ENCODE measurements at places on chromosomes 12 and 14.

DNA sequence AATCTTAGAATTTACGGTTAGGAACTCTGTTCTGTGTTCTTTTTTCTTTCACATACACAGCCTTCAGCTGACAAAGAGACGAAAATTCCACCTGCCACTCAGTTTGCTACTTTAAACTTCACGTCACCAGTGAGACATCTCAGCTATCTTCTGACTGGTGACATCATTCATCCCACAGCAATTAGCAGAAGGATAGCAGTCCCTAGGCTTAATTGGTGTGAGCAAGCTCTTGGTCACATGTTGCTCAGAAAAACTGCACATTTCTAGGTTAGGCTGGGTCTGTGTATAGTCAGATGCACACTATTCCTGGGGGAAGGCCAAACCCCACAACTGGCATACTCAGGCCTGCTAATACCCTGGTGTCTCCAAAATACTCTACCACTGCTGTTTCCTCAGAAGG is 23.9 kb downstream of the SLC7A7 start:
- DNase-seq: no peak

DNA sequence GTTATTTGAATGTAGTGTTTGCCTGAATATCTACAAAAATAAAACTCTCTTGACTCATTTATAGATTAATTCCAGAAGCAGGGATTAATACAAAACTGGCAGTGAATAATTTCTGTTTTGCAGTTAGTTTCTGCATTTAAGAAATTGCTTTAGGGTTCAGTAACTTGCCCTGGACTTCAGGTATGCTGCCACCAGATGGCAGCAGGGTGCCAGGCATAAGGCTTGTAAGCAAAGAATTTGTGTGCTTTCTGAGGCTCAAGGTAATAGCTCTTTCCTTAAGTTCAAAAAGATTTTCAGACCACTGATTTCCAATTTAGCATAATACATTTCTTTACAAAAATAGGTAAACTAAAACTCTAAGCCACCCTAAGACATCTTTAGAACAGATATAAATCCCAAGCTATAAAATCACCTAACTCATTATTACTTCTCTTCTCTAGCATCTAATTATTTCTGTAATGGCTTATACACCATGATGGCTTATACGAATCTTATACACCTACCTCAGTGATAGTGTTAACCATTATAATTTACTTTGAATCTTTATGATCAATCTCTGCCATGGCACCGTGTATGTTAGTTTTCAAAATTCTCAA is 398.3 kb downstream of the APAF1 start:
- DNase-seq: peak; percentile 26

- no peak for DNase-seq
Measured at GRCh38 chr12:82225871-82226270, 132.3 kb downstream of the CCDC59 start.

DNA sequence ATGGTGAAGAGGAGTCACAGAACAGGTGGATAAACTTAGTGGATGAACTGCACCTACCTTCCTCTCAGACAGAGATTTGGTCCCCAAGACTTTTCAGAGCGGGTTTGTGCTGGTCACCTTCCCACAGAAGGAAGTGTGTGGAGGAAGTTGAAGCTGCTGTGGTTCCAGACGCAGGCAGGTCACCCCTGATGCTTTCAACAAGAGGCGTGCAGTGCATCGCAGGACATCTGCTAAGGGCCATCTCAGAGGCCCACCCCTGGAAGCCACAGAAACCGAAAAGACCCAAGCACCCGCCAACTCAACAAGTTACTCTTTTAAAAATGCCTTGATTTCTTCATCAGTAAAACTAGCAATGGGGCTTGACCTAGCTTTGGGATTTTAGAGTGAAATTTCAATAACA is 1.0 kb upstream of the GPX2 start:
- DNase-seq: no peak

DNA sequence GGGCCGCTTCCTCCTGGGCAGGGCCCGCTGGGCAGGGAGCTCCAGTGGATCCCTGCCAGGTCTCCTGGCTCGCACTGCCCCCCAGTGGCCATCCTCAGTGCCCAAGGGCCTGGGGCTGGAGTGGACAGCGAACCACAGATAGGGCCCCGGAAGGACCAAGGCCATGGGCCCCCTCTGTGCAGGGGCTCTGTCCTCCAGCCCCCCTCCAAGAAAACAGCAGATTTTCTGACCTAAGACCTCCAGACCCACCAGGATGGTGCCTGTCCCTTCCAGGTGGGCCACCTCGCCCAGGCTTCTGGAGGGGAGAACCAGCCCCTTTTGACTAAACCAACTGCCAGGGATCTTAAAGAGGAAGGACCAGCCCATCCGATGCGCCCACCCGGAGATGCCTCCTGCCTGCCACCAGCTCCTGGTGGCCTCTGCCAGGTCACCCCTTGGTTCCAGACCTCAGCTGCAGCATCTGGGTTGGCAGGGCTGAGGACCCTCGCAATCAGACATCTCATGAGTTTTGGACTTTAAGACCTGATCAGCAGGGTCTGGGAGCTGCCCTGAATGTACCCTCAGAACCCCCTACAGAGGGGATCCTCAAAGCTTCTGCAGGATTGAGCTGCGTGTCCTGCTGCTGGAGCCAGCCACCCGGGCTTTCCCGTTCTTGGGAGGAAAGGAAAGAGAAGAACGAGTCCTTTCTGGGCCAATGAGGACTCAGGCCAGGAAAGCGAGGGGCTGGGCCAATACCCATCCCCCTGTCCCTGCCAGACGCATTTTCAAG is 325.8 kb upstream of the DIO3 start:
- DNase-seq: no peak

DNA sequence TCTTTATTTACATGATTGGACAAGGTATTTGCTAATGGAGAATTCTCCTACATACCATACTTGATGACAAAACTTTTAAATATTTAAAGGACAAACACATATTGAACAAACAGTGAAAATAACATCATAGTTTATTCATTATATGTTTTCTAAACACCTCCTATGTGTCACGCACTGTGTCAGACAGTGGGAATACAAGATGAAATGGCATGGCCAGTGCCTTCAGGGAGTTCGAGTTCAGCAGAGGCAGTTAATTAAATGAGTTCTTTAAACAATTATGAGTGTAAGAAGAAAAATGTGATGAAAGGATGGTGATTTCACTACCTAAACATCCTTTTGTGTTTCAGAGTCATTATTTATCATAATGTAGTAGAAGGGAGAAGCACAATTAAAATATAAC is 159.8 kb downstream of the KCNH5 start:
- no peak for DNase-seq

DNA sequence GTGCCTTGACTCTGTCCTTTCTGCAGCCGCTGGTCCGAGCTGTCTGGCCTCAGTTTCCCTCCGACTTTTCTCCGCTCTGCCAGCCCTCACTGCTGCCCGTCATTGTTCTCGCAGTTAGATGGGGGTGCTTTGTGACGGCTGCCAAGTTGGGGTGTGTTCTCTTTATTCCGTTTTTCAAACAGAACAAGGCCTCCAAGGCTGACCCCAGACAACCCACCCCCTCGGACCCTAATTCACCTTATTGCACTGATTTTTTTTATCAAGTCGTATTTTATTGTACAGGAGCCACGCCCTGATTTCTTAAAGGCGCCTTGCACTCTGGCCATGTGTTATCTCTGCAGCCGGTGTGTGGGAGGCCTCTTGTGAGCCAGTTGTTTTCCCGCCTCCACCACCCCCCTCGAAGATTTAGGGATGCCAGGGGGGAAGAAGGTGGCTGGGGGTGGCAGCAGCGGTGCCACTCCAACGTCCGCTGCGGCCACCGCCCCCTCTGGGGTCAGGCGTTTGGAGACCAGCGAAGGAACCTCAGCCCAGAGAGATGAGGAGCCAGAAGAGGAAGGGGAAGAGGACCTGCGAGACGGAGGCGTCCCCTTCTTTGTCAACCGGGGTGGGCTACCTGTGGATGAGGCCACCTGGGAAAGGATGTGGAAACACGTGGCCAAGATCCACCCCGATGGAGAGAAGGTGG is 1.3 kb downstream of the VASH1 start:
- DNase-seq: no peak

DNA sequence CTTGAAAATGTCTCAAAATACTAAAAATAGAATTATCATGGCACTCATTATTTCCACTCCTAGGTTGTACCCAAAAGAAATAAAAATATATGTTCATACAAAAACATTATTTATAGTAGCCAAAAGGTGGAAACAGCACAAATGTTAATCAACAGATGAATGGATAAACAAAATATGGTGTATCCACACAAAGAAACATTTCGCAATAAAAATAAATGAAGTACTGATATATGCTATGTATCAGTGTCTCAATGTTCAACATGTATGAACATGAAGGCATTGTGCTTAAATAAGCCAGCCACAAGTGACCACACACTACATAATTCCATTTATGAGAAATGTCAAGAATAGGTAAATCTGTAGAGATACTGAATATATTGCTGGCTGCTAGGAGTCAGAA is 40.9 kb downstream of the FOXG1 start:
- DNase-seq: no peak

DNA sequence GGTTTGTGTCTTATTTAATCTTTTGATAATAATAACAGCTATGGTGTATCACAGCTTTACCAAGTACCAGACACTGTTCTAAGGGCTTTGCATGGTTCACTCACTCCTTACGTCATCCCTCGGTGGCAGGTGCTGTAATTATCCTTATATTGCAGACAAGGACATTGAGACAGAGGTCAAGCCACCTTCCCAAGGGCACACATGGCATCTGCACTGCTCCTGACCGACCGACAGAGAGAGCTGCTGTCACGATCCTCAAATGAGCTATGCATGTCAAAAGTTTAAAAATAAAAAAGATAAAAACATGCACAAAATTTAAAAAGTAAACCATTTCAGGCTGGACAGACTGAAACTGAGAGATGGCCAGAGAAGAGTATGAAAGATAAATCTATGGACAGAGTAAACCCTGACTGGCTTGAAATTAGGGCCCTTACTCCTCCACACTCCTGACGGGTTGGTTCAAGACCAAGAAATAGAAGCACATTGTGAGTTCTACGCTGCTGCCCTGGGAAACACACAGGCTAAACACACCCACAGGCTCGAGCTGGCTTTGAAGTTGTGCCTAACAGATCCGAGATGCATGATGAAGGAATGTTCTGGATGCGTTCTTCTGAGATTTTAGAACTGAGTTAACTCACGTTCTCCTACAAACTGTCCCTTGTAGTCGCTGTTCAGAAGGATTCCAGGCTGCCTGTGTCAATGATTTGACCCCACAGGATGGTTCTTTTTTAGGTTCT is 268.7 kb downstream of the ZFP36L1 start:
- DNase-seq: no peak

DNA sequence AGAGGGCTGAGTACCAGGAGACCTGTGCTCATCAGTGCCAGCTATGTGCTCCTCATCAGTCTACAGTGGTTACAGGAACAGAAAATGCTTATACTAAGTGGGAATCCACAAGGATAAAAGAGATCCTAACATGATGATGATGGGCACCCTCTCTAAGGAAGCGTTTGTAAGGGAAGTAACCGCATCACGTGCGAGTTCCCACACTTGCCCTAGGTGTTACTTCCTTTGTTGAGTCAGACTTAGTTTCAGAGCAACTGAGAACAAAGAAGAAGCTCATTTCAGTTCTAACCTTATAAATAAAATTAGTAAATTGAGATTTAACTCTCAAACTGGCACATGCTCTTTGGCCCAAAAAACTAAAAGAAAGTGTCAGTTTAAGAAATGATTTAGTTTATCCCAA is 956.4 kb upstream of the TMEM132C start:
- DNase-seq: no peak

- DNase-seq: no peak
Measured at GRCh38 chr14:87397499-87397898, 595.5 kb downstream of the GALC start.

GRCh38 chr14:99750746-99751450 is 42.3 kb upstream of the EML1 start:
- no peak for DNase-seq

DNA sequence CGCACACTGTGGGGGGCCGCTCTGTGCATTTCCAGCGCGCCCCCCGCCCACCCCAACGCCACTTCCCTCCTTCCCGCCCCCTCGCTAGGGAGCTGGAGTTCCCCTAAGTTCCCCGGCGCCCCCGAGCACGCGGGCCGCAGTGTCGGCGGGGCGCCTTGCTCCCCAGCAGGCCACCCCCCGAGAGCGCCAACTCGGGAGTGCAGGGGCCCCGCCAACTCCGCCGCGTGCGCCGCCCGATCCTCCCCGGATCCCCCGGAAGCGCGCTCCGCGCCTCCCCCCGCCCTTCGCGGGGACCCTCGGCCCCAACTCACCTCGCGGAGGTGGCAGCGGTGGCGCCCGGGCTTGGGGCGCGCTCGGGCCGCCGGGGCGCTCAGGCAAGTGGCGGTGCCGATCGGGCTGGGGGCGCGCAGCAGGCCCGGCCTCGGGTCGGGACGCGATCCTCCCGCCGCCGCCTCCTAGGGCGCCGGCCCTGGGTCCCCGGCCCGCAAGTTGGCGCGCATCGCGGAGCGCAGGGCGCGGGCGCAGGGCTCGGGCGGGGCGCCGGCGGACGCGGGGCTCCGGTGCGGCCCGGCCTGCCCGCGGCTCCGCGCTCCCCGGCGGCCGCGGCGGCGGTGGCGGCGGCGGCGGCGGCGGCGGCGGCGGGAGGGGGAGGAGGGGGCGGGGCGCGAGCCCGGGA is at the start of gene NCOR2:
Gene NCOR2 (minus strand): TSS at position 616 of the 676 bp plus-strand sequence. CDS start 72,361 bp downstream, outside the sequence.
- DNase-seq: no peak

DNA sequence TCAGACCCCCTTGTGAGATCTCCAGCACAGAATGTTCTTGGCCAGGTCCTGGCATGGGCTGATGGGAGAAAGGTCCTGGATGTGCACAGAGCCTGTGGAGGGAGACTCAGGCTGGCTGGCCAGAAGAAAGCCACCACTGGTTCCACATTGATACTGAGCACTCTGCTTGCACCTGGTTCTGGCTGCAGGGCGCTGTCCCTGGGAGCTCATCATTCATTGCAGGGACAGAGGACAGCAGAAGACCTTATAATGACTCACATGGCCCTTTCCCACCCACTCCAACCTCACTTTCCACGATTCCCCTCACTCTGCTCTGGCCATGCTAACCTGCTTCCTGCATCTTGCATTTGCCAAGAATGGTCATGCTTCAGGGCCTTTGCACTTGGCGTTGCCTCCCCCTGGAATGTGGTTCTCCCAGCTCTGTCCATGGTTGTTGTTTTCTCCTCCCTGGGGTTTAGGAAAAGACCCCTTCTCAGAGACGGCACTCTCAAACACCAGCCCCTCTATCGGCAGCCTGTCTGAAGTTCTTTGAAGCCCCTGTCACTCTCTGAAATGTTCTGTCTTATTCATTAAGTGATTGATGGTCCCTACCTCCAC is 10.3 kb downstream of the KRT7 start:
- DNase-seq: peak; percentile 54

Measured in renal cortex interstitium (tissue), 15 donors.